ENCODE measurements at places on chromosomes 3 and 15.

DNA sequence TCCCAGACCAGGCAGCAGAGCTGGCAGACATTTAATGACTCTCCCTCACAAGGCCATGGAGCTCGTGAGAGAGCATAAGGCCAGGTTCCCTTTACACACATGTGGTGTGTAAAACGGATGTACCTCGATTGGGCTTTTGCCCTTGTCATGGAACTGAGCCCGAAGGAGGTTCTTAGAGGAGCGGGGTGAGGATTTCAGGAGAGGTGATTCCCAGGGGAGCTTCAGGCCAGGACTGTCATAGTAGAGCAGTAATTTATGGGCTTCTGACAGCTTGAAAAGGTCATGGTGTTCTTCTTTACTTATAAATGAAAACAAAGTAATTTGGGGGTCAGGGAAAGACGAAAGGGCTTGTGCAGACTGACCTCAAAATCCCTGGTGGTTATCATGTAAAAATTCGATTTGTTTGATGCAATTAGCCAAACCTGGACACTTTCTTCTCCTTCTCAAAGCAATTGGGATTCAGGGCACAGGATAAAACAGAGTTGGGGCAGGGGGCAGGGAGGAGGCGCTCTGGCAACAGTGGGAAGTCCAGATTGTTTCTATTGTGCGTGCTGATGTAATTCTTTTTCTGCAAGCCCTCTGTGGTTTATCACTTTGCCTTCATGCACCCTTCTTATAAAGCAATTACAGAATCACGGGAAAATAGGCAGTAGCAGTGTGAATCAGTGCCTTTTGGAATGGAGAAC lies 51.0 kb downstream of the CACNA1D start:
- DNase-seq = no peak

DNA sequence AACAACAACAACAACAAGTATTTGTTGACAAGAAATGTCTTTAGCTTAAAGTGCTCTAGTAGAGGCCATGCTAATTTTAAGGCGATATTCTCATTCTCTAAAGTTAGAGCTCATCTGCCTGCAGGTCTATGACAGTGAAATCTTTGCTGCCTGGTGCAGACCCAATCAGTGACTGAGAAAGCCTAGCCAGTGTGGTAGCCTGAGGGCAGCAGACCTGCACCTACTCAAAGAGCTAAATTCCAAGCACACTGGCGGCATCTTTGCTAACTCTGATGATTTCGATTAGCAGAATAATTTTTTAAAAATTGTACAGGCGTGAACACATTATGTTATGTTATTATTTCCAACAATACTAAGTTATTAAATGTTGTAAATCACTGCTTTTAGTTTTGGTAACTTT lies 228.8 kb upstream of the RGMA start:
- DNase-seq = no peak

- DNase-seq = no peak
Measured at GRCh38 chr15:28043691-28044091, 55.4 kb downstream of the OCA2 start.

DNA sequence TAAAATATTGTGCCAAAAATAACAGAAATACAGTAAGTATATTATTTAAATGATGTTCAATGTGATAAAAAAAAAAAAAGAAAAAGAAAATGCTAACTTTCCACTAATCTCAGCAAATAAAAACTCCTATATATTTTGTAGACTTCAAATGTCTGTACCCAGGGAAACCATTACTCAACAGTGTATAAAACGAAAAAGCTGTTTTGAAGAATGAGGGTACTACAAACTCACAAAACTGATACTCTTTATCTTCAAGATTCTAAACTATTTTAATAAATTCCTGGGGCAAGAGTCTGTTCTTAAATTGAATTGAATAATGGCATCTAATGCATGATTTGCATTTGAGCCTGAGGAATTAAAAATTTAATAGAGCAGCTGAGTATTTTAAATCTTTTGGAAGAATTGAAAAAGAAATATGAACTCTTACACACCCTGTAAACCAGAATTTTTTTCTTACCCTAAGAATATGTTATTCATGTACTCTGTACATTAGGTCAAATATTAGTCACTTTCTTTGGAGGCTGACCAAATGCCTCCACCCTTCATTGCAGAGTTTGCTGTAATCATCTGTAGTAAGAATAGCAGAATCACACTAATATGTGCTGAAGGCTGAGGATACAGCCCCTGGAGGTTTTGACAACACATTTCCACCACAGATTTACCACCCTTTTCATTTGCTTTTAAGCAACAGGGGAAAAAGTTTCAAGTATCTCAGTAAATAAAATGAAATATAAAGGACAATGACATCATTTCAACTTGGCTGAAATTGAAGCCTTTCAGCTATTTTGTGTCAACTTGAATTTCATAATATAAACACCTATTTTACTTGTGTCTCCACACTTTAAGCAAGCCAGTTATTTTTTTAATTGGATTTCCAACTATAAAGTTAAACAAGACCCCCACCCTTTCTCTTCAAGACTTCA lies 79.7 kb downstream of the FBN1 start:
- DNase-seq = no peak

GRCh38 chr3:112477891-112478290 lies 21.4 kb downstream of the BTLA start:
- DNase-seq = no peak

DNA sequence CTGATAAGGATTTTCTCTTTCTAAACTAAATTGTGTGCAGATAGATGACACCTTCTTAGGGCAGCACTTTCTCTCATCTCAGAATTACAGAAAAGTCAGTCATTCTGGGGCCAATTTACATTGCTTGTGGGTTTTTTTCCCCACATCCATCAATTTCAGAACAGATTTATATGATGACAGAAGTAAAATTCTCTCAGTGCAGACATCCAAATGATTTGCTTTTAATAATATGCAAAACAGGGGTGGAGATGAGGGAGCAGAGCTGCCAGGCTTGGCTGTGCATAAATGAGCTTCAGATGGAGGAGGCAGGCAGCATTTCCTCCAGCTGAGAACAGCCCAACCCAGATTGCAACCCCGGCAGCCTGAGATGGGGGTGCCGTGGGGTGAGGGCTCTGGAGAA lies 44.0 kb downstream of the EDEM1 start:
- DNase-seq = no peak

GRCh38 chr3:46713898-46714552 lies 3.6 kb downstream of the PRSS50 start:
- DNase-seq = no peak

DNA sequence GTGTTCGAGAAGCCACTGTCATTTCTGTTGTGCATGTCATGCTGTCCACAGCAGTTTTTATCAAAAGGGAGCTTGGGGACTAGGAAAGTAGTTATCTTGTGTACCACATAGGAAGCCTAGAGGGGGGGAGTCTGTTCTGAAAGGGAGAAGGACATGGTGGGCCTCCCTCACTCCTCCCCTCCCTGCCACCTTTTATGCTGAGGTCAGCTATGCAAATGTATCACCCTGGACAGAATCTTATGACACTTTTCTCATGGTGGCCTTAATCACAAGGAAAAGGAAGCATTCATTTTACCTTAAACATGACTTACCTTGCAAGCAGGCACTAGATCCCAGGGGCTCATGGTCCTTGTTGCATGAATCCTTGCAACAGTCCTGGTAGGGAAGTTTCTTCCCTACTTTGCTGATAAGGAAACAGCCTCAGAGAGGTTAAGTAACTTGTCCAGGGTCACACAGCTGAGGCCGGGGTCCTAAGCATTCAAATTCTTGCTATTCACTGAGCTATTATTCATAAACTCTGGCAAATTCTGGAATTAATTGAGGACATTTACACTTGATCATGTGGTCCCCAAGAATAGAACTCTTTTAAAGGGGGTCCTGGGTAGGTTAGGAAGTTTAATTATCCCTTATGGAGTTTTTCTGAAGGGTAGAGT lies 81.1 kb upstream of the SLC6A1 start:
- DNase-seq = no peak

GRCh38 chr3:71409352-71409751 lies 174.2 kb downstream of the FOXP1 start:
- DNase-seq = no peak

DNA sequence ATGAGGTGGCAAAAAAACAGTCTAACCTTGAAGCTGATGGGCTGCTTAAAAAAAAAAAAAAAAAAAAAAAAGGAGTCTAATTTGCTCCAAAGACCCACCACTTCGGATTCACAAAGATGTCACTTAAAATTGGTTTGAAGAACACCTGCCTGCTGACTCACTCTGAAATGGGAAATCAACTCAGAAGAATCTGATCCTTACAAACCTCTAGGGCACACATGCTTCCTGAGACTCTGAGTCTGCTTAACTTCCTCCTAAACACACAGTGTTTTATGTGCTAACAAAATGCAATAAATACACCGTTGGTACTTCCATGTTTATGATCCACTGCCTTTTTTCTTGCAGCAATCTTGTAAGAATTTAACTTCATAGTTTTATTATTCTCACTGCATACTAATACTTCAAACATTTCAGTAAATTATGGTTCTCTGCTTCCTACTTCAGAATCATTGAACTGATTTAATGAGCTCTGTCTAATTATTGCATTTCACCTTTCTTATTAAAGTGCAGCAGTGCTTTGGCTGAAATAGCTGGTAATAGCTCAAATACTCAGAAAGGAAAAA lies 73.0 kb upstream of the FRMD4B start:
- no peak for DNase-seq

DNA sequence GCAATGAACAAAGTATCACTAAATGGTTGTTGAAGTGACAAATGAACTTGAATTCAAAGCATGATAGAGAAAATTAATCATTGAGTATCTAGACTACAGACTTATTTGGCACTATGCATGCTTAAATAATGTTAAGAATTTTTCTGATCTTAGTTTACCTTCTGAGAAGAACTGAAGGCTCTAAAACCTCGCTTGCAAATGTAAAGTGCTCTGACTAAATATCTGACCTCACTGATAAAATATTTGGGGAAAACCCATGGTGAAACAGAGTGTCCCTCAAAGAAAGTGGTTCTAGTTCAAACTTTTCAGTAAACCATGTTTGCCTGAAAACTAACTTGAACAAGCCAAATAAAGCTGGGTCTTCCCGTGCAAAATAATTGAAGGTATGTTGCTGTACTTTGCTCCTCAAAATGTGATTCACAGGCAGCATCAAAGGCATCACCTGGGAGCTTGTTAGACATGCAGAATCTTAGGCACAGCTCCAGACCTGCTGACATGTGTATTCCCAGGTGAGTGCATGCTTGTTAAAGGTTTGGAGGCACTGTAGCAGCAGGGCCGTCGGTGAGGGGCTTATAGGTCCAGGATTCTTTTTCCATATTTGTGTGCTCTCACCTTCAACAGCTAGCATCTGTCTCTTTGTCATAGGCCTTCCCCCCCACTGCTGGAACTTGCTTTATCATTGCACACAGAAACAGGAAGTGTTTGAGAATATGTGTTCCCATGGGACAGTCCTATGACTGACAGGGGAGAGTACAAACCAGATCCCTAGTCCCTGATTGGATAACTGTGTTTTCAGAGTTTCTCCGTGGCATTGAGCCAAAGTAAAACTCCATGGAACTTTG lies 524.2 kb upstream of the LMCD1 start:
- DNase-seq = no peak
